Tibial nerve (tissue), 4 donors: ENCODE measurements at places on chromosomes 3 and 15. TPM values are rescaled to one million over a fixed set of nuclear protein-coding genes. Genes with fewer than 3 reads are reported as not detected.

The BCL2A1 gene
- total RNA-seq: 2.1 TPM

- no peak for DNase-seq
- no peak overlapping the region for H3K27ac ChIP-seq
- H3K36me3 ChIP-seq: no peaks in the 10 kb centered on the region
- H3K4me1 ChIP-seq: no peaks in the 10 kb centered on the region
- H3K27me3 ChIP-seq: no peaks in the 10 kb centered on the region
- H3K4me3 ChIP-seq: no peak overlapping the region
These were observed 1229.6 kb upstream of the ALCAM start for GRCh38 chr3:104137116-104137515.

The ZNF501 gene
- 8.2 TPM for total RNA-seq

DNA sequence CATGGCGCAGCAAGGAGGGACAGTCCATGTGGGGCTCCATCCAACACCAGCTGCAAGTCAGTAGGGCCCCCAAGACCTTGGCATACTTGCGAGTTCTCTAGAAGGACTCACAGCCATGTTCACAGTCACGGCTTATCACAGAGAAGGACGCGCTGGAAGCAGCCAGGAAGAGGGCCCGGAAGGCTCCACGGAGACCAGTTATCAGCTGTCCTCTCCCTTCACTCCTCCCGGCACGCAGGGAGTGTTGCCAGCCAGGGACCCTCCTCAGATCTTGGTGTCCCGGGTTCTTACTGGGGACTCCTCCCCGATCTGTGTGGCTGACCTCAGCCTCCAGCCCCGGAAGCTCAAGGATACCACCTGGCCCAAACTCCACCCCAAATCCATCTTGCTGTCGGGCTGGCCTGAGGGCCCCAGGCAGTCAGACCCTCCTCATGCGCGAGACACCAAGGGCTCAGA is 68.0 kb downstream of the SLTM start:
- no peak for DNase-seq
- H3K4me1 ChIP-seq: peaks cover 11% of the 10 kb centered on the region
- H3K27ac ChIP-seq: no peak overlapping the region
- no peaks in the 10 kb centered on the region for H3K27me3 ChIP-seq

DNA sequence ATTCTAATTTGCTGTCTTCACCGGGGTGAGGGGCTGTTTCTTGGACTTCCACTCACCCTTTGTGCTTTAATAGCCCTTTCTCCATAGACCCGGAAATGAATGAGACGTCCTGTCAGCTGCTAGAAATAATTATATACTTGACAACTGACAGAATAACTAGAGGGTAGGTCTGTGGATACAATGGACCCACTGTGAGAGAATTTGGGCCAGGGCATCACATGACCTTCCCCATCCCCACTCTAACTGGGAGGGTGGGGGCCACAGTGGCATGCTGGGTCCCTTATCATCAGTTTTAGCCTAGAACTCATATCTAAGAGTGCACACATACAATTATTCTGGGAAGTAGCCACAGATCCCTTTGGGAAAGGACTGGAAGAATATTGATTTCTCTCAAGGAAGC is 25.9 kb upstream of the MINAR1 start:
- H3K36me3 ChIP-seq: no peaks in the 10 kb centered on the region
- H3K27ac ChIP-seq: no peak overlapping the region
- H3K27me3 ChIP-seq: no peaks in the 10 kb centered on the region
- no peak for DNase-seq
- H3K4me3 ChIP-seq: no peak overlapping the region

DNA sequence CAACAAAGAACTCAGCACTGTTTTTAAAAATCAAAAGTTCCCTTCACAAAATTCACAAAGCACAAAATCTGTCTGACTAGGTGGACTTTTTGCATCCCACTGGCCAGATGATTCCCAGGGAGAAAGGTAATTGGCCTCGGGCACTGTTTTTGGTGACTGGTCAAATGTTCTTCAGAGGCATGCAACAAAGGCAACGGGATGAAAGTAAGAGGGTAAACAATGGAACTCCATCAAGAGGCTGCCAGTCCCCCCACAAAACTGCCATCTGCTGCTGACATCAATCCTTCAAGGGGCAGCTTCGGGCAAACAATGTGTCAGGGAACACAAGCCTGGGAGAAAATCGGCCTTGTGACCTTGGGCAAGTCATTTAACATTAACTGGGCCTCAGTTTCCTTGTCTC is 3.3 kb downstream of the SRGAP3 start:
- DNase-seq: no peak
- no peak overlapping the region for H3K4me3 ChIP-seq
- no peaks in the 10 kb centered on the region for H3K27me3 ChIP-seq

- no peaks in the 10 kb centered on the region for H3K36me3 ChIP-seq
- H3K4me1 ChIP-seq: no peaks in the 10 kb centered on the region
- no peak for DNase-seq
- H3K27me3 ChIP-seq: no peaks in the 10 kb centered on the region
- no peak overlapping the region for H3K4me3 ChIP-seq
These were observed 126.3 kb upstream of the CRBN start for GRCh38 chr3:3305841-3306240.

The CD200R1 gene
- total RNA-seq: 2.1 TPM

DNA sequence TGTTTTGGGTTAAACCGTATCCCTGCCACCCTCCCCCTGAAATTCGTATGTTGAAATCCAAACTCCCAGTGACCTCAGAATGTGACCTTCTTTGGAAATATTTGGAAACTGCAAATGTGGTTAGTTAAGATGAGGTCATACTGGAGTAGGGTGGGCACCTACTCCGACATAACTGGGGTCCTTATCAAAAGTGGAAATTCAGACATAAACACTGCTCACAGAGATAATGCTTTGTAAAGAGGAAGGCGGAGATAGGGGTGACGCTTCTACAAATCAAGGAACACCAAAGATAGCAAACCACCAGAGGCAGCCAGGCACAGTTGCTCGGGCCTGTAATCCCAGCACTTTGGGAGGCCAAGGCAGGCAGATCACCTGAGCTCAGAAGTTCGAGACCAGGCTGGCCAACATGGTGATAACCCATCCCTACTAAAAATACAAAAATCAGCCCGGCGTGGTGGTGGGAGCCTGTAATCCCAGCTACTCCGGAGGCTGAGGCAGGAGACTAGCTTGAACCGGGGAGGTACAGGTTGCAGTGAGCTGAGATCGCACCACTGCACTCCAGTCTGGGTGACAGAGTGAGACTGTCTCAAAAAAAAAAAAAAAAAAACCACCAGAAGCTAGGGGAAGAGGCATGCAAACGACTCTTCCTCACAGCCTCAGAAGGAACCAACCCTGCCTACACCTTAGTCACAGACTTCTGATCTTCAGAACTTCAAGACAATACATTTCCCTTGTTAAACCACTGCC is 51.1 kb upstream of the CHD2 start:
- no peak for DNase-seq
- H3K4me3 ChIP-seq: no peak overlapping the region
- no peaks in the 10 kb centered on the region for H3K36me3 ChIP-seq
- H3K4me1 ChIP-seq: peaks cover 12% of the 10 kb centered on the region
- no peak overlapping the region for H3K27ac ChIP-seq
- H3K27me3 ChIP-seq: no peaks in the 10 kb centered on the region

GRCh38 chr3:67461667-67462142 is 192.7 kb downstream of the SUCLG2 start:
- H3K36me3 ChIP-seq: no peaks in the 10 kb centered on the region
- no peak overlapping the region for H3K27ac ChIP-seq
- no peak overlapping the region for H3K4me3 ChIP-seq
- no peaks in the 10 kb centered on the region for H3K27me3 ChIP-seq
- no peaks in the 10 kb centered on the region for H3K4me1 ChIP-seq

The HYAL1 gene
- 26.5 TPM for total RNA-seq

DNA sequence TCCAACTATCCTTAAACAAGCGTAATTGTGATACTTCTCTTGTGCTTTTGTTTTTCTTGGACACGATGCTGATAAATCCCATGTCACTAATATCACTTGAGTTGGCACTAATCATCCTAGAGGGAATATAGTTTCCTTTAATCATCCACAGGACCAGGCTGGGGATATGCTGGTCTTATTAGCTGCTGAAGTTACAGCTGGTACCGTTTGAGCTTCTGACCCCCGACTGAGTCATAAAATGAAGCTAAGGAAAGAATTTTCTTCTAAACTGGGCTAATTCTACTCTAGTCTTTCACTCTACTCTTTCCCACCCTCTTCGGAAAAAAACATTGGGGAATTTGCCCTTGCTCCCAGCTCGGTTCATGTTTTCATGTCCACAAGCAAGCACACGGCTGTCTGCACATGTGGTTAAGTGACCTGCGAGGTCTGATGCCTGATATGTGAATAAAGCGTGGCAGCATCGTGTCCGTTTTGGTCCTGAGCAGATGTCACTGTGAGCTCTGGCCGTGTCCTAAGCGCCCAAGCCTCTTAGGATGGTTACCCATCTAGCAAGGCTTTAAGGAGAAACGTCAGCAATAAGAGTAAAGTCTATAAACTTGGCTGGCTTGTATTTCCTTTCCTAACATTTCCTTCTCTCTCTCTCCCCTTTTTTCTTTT is 223.7 kb downstream of the ITPR1 start:
- no peaks in the 10 kb centered on the region for H3K27me3 ChIP-seq
- peak overlapping the region; percentile 76 for H3K27ac ChIP-seq
- H3K4me1 ChIP-seq: no peaks in the 10 kb centered on the region

The HOMER2 gene
- total RNA-seq: 950 TPM

The CSPG5 gene
- not detected for total RNA-seq

The LRRC31 gene
- total RNA-seq: not detected

The PDIA5 gene
- 18.3 TPM for total RNA-seq

The CADM2 gene
- 15.6 TPM for total RNA-seq

The PSTPIP1 gene
- 16.6 TPM for total RNA-seq

DNA sequence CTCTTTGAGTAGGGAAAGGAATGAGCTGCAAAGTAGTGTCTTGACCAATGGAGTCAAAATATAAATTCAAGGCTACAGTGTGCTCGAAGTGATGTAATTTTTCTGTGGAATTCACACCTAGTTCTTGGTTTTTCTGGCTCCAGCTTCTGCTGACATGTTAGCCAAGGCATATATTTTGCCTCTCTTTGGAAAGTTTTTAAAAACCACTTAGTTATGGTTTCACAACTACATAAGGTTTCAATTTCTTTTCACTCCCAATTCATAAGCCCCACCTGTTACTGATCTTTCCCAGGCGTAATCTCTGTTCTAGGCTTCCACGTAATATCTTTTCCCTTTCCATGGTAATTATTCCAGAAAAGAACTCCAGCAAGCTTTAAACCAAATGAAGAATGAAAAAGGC is 46.9 kb downstream of the GADL1 start:
- H3K27ac ChIP-seq: no peak overlapping the region
- H3K27me3 ChIP-seq: no peaks in the 10 kb centered on the region
- DNase-seq: no peak
- no peaks in the 10 kb centered on the region for H3K4me1 ChIP-seq
- no peak overlapping the region for H3K4me3 ChIP-seq

GRCh38 chr15:66232267-66232625 is 21.3 kb downstream of the MEGF11 start:
- no peak overlapping the region for H3K4me3 ChIP-seq
- no peaks in the 10 kb centered on the region for H3K36me3 ChIP-seq
- H3K27me3 ChIP-seq: peaks cover 12% of the 10 kb centered on the region
- H3K4me1 ChIP-seq: no peaks in the 10 kb centered on the region
- no peak for DNase-seq

DNA sequence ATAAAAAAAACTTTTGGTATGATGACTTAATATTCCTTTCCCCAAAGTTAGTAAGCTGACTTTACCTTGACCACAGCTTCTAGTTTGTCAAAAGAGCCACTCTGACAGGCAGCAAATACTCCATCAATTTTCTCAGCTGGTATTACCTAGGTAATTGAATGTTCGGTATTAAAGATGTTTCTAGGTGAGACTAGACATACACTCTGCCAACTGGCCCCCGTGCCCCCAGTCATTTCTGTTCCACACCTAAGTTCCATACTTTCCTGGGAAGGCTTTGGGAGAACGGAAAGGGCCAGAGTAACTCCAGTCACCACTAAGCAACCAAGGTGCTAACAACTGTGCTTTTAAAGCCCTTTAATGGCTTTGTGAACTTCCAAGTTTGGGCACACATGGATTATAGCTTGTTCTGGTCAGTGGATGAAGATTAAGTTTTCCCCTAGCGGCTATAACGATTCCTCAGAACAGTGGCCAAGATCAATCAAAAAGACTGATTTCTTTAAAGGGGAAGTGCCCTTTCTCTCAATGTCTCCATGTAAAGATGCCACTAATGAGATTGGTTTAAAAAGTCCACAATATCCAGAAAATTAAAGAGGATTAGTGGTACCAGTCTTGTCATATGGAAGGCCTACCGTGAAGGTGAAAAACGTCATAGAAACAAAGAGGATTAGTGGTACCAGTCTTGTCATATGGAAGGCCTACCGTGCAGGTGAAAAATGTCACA is 7.0 kb downstream of the EIF4A2 start:
- no peaks in the 10 kb centered on the region for H3K27me3 ChIP-seq
- no peak overlapping the region for H3K27ac ChIP-seq
- DNase-seq: no peak
- H3K4me1 ChIP-seq: peaks cover 3% of the 10 kb centered on the region
- H3K36me3 ChIP-seq: peaks cover 24% of the 10 kb centered on the region

The ERICH6 gene
- not detected for total RNA-seq

DNA sequence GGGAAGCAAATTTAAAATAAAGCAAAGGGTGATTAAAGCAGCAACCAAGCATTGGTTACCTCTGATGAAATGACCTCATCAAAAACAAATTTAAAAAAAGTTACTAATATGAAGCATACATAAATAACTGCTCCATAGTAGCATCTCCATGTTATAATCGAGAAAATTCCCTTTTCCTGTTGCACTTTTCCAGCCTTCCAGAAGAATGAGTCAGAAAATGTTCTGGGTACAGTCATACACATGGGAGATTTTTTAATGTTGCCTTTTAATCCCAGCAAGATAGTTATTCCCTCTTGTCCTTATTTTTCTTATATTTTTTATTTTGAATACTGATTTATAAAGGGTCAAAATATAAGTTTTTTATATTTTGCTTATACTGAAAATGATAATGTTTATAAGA is 2.6 kb upstream of the TMCO5A start:
- H3K36me3 ChIP-seq: no peaks in the 10 kb centered on the region
- no peak overlapping the region for H3K27ac ChIP-seq
- H3K4me1 ChIP-seq: no peaks in the 10 kb centered on the region
- DNase-seq: no peak
- no peaks in the 10 kb centered on the region for H3K27me3 ChIP-seq

GRCh38 chr15:91909574-91909973 is 56.1 kb downstream of the SLCO3A1 start:
- H3K36me3 ChIP-seq: no peaks in the 10 kb centered on the region
- no peaks in the 10 kb centered on the region for H3K27me3 ChIP-seq
- DNase-seq: no peak
- no peaks in the 10 kb centered on the region for H3K4me1 ChIP-seq
- no peak overlapping the region for H3K4me3 ChIP-seq
- H3K27ac ChIP-seq: no peak overlapping the region

- H3K27me3 ChIP-seq: no peaks in the 10 kb centered on the region
- no peak overlapping the region for H3K4me3 ChIP-seq
- no peak for DNase-seq
These were observed 44.5 kb downstream of the CMTM7 start for GRCh38 chr3:32435911-32436815.

The LRRFIP2 gene
- total RNA-seq: 48.9 TPM
